ENCODE measurements at places on chromosomes 1 and 21.

- DNase-seq: no peak
Observed at GRCh38 chr1:238826891-238827290, 559.5 kb upstream of the CHRM3 start.

- DNase-seq: no peak
Observed at GRCh38 chr1:200165493-200166220, 138.1 kb downstream of the NR5A2 start.

DNA sequence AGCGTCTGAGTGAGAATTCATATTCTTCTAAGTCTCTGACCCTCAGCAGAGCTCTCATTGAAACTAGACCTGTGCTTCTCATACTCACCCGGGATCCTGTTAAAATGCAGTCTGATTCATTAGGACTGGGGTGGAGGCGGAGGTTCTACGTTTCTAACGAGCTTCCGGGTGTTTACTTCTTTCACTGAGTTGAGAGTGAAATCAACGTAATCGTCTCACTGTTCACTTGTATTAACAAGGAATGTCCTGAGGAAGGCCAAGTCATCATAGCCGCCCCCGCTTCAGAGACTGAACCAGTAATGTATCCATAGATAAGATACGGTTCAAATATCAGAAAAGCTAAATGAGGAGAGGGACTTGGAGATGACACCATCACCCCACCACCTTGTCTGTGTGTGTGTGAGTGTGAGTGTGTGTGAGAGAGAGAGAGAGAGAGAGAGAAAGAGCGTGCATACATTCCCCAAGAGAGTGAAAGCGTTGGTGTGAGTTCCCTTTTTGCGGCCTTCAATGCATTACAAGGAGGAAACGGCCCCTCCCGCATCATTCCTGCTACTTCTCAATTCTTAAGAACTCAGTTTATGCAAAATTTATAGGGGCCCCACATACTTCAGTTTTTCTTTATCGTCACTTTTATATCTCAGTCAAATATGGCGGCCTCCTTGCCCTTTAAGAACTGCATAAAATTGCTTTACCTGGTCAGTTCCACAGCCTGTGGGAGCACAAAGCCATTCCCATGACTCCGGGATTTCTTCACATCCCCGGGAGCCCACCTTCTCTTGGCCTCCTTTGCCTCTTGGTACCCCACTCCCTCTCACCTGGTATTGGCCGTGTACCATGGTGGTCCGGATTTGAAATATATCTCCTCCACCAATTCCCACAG is 19.8 kb downstream of the KMO start:
- DNase-seq: peak; percentile 95

DNA sequence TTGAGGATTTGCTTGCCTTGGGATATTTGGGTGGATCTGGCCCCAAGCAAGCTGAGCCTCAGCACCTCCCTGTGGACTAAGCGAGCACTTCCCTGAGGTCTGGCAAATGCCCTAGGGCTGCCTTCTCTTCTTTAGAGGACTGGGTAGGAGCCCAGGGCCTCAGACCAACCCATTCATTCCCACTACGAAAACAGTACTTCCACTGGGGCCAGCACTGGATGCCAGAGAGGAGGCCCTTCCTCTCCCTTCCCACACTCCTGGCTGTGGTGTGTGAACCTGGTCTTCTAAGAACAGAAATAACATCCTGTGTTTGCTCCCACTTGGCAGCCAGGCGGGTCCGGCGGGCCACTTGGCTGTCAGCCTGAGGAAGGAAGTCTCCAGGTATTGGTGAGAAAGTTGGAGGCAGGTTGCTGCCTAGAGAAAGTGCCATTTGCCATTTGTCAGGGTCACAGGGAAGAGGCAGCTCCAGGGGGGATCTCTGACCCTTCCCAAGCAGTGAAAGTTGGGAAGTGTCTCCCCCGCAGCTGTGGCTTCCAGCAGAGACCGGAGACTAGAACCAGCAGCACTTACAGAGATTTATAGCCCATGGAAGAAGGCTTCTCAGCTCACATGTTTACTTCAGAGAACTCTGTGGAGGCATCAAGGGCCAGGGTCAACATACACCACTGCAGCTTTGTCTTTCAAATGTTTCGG is 323.5 kb downstream of the SIPA1L2 start:
- DNase-seq: no peak

DNA sequence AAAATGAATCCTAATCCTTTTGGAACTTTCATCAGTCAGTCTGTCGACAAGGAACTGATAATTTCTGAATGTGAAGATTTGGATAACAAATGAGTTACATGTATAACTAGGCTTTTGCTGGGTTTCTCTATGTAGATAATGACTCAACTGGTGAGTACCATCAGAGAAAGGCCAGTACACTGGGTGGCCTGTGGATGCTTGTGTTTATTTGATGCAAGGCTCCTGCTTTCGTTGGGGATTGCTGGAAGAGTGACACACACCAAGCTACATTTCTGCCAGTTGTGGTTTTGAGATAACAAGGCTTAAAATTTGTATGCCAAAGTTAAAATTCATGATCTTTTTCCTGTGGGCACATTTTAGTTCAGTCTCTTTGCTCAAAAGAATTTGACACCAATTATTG is 115.7 kb upstream of the UBE2U start:
- no peak for DNase-seq

DNA sequence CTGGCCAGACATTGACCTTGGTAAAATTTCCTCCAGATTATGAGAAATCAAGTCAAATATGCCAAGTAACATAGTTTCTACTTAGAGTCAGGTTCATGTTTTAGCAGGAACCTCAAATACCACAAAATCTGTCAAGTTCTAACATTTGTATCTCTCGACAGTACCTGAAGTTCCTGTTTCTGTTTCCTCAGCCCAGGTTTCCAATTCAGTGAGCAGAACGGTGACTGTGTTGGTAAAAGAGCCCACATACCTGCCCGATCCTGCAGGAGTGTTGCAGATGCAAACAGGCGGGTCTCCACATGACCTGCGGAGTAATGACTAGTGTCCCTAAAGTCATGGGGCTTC is 57.9 kb upstream of the LGALS8 start:
- no peak for DNase-seq

- peak; percentile 80 for DNase-seq
Observed at GRCh38 chr1:26785611-26786436, 1.9 kb upstream of the PIGV start.

GRCh38 chr1:180633057-180634056 is 1.5 kb downstream of the XPR1 start:
- DNase-seq: peak; percentile 32

Measured in inflammatory macrophage (primary cell).